Smooth muscle cell of bladder (primary cell): ENCODE measurements at places on chromosomes 12 and 14. TPM values are rescaled to one million over a fixed set of nuclear protein-coding genes. Genes with fewer than 3 reads are reported as not detected.

RFLNA gene
- total RNA-seq, result 0.18 and 0.28 TPM in 2 replicates

OR11G2 gene
- not detected in 2 replicates for total RNA-seq

GDF3 gene
- not detected in 2 replicates for total RNA-seq

MYF5 gene
- not detected in 2 replicates for total RNA-seq

GSKIP gene
- 24.0 and 25.6 TPM in 2 replicates for total RNA-seq

EML5 gene
- total RNA-seq, result under 0.01 TPM in 2 replicates

P2RX7 gene
- 0.65 and 1.7 TPM in 2 replicates for total RNA-seq

ERBB3 gene
- 0.28 TPM in 2 replicates for total RNA-seq

AP4S1 gene
- 3.1 and 4.0 TPM in 2 replicates for total RNA-seq

TAS2R42 gene
- not detected in 2 replicates for total RNA-seq

CIPC gene
- 7.5 and 10.2 TPM in 2 replicates for total RNA-seq

MIPOL1 gene
- 8.0 and 10.4 TPM in 2 replicates for total RNA-seq

MIA2 gene
- 11.9 and 14.5 TPM in 2 replicates for total RNA-seq

SMAGP gene
- 2.0 and 2.6 TPM in 2 replicates for total RNA-seq

GALNT8 gene
- under 0.01 and 0.18 TPM in 2 replicates for total RNA-seq

CLEC4D gene
- not detected in 2 replicates for total RNA-seq

NEDD8 gene
- total RNA-seq, result 226 and 239 TPM in 2 replicates

TMEM179 gene
- 0.14 TPM in 1 of 2 replicates, not detected in the other for total RNA-seq

SIX1 gene
- total RNA-seq, result 1.8 and 2.8 TPM in 2 replicates

HOTAIR gene
- total RNA-seq, result 0.09 and 0.28 TPM in 2 replicates

TOMM20L gene
- total RNA-seq, result not detected in 2 replicates

TMEM121 gene
- total RNA-seq, result 10.0 and 10.2 TPM in 2 replicates

PZP gene
- not detected in 2 replicates for total RNA-seq

KRT85 gene
- total RNA-seq, result not detected in 2 replicates

VASH1 gene
- total RNA-seq, result 2.6 and 5.1 TPM in 2 replicates

KLRC1 gene
- total RNA-seq, result not detected in 2 replicates

RPGRIP1 gene
- total RNA-seq, result not detected in 2 replicates

ERG28 gene
- total RNA-seq, result 7.4 and 8.0 TPM in 2 replicates

NCKAP5L gene
- total RNA-seq, result 14.6 and 16.1 TPM in 2 replicates

HPD gene
- total RNA-seq, result 2.2 and 11.9 TPM in 2 replicates

PRKD1 gene
- total RNA-seq, result 12.4 and 18.4 TPM in 2 replicates

HCAR2 gene
- total RNA-seq, result 0.14 TPM in 1 of 2 replicates, not detected in the other

A2ML1 gene
- 0.09 and 0.14 TPM in 2 replicates for total RNA-seq

OSBPL8 gene
- total RNA-seq, result 79.2 and 127 TPM in 2 replicates

HOXC12 gene
- not detected in 2 replicates for total RNA-seq

TMEM63C gene
- 0.65 and 0.71 TPM in 2 replicates for total RNA-seq

VRTN gene
- total RNA-seq, result not detected in 2 replicates

CPSF2 gene
- 31.3 and 47.4 TPM in 2 replicates for total RNA-seq

DMAC2L gene
- 3.1 and 5.3 TPM in 2 replicates for total RNA-seq

BCL11B gene
- under 0.01 TPM in 1 of 2 replicates, not detected in the other for total RNA-seq

MYH6 gene
- total RNA-seq, result not detected in 2 replicates

TTC9 gene
- under 0.01 TPM in 2 replicates for total RNA-seq

CLEC4A gene
- total RNA-seq, result 0.28 and 0.65 TPM in 2 replicates

HOXC10 gene
- 0.18 and 0.43 TPM in 2 replicates for total RNA-seq

EID3 gene
- total RNA-seq, result 7.1 and 12.3 TPM in 2 replicates

FOXG1 gene
- total RNA-seq, result under 0.01 TPM in 2 replicates

NKX2-1 gene
- total RNA-seq, result not detected in 2 replicates

AKAP6 gene
- 1.00 and 2.7 TPM in 2 replicates for total RNA-seq

OR6C3 gene
- not detected in 2 replicates for total RNA-seq
